Testis (tissue), 5 donors: ENCODE measurements at places on chromosomes 2 and 18.

GRCh38 chr2:229634601-229635370 lies 79.6 kb downstream of the DNER start:
- no peak overlapping the region for H3K27ac ChIP-seq
- H3K4me3 ChIP-seq = no peak overlapping the region
- no peaks in the 10 kb centered on the region for H3K4me1 ChIP-seq
- no peaks in the 10 kb centered on the region for H3K27me3 ChIP-seq

- H3K36me3 ChIP-seq = no peaks in the 10 kb centered on the region
- no peak for DNase-seq
- H3K4me1 ChIP-seq = no peaks in the 10 kb centered on the region
- no peak overlapping the region for H3K27ac ChIP-seq
- no peaks in the 10 kb centered on the region for H3K27me3 ChIP-seq
These were observed 269.3 kb downstream of the HDAC4 start for GRCh38 chr2:239131521-239131920.

GRCh38 chr2:239081622-239082021 lies 233.7 kb downstream of the TWIST2 start:
- no peak for DNase-seq
- no peaks in the 10 kb centered on the region for H3K27me3 ChIP-seq
- H3K36me3 ChIP-seq = no peaks in the 10 kb centered on the region
- no peaks in the 10 kb centered on the region for H3K4me1 ChIP-seq

DNA sequence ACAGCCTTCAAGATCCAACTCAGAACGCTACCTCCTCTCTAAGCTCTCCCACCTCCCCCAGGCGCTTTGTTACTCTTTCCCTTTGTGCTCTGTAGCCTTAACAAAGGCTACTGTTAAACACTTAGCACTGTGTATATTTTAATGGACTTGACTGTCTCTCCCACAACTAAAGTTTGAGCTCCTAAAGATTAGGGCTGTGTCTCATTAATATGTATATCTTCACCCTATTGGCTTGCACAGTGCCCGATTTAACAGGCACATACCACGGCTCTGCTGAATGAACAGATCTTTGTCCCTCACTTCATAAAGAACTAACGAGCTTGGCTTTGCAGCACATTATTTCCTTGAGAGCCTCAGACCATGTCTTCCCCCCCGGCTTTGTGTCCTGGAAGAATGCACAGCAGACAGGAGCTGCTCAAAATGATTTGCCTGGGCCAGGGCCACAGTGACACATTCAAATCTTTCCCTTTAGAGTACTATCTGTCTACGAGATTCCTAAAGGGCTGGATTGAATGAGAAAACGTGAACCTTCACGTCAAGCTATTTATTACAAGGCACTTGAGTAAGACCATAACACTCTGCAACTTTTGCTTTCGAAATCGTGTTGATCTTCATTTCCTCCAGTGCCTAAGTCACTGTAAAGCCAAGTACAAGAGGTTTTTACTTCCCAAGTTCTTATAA lies 22.1 kb downstream of the ABHD3 start:
- DNase-seq = peak; percentile 51
- H3K36me3 ChIP-seq = no peaks in the 10 kb centered on the region
- H3K4me3 ChIP-seq = no peak overlapping the region
- peak overlapping the region; percentile 73 for H3K27ac ChIP-seq

- H3K4me1 ChIP-seq = peaks cover 20% of the 10 kb centered on the region
- H3K4me3 ChIP-seq = no peak overlapping the region
- no peaks in the 10 kb centered on the region for H3K36me3 ChIP-seq
- DNase-seq = no peak
- no peaks in the 10 kb centered on the region for H3K27me3 ChIP-seq
These were observed 115.3 kb downstream of the FEZ2 start for GRCh38 chr2:36482576-36483214.

DNA sequence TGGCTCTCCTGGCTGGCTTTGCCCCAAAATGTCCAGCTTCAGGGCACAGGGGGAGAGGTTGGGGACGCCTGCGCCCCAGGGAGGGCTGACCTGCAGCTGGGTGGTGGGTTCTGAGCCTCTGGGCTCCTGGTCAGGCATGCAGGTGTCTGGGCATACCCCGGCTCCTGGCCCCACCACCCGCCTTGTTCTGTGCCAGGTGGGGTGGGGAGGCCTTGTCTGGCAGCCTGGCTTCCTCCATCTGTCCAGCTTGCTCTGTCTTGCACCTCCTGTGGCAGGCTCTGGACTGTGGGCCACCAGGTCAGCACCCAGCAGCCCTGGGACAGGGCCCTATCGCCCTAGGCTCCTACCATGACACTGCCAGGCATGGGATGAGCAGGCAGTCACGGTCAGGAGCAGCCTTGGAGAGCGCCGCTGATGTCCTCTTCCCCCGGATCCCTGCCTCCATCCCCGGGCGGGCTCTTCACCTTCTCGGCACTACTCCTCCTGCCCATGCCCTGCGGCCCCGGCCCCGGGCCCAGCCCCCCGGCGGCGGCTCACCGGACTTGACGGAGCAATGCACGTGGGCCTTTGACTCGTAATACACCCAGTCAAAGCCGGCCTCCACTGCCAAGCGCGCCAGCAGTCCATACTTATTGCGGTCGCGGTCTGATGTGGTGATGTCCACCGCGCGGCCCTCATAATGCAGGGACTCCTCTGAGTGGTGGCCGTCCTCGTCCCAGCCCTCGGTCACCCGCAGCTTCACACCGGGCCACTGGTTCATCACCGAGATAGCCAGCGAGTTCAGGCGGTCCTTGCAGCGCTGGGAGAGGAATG lies 3.6 kb downstream of the IHH start:
- no peaks in the 10 kb centered on the region for H3K27me3 ChIP-seq
- DNase-seq = no peak
- H3K4me1 ChIP-seq = peaks cover 20% of the 10 kb centered on the region
- no peaks in the 10 kb centered on the region for H3K36me3 ChIP-seq
- no peak overlapping the region for H3K27ac ChIP-seq
- H3K4me3 ChIP-seq = no peak overlapping the region
